ENCODE measurements at places on chromosomes 4 and X.

GRCh38 chrX:54093159-54093558 is 48.9 kb upstream of the PHF8 start:
- no peaks in the 10 kb centered on the region for H3K27me3 ChIP-seq
- DNase-seq, result no peak
- H3K27ac ChIP-seq, result no peak overlapping the region

- H3K27me3 ChIP-seq, result no peaks in the 10 kb centered on the region
- H3K4me1 ChIP-seq, result peaks cover 20% of the 10 kb centered on the region
- peak overlapping the region; percentile 87 for H3K4me3 ChIP-seq
- DNase-seq, result no peak
- peaks cover 8% of the 10 kb centered on the region for H3K36me3 ChIP-seq
Measured at GRCh38 chrX:119942173-119942819, 1.3 kb downstream of the NKAP start.

- H3K27me3 ChIP-seq, result no peaks in the 10 kb centered on the region
- no peak for DNase-seq
- H3K4me3 ChIP-seq, result no peak overlapping the region
- H3K36me3 ChIP-seq, result peaks cover 26% of the 10 kb centered on the region
Measured at GRCh38 chr4:106116025-106116424, 200.0 kb downstream of the TBCK start.

- no peak overlapping the region for H3K27ac ChIP-seq
- H3K4me3 ChIP-seq, result no peak overlapping the region
- no peaks in the 10 kb centered on the region for H3K27me3 ChIP-seq
- no peak for DNase-seq
- H3K4me1 ChIP-seq, result no peaks in the 10 kb centered on the region
Measured at GRCh38 chr4:24720436-24720835, 74.9 kb upstream of the SOD3 start.

- H3K27ac ChIP-seq, result peak within 1 kb of the TSS; percentile 97
- H3K4me3 ChIP-seq, result no peak within 1 kb of the TSS
- H3K27me3 ChIP-seq, result no peaks in the 10 kb centered on the region
Measured at GRCh38 chr4:122921971-122922876, at the start of gene NUDT6. TSS of gene NUDT6 (minus strand) at chr4:122922597. CDS start at chr4:122922572, 25 bp downstream.

GRCh38 chr4:6539009-6539764 is 35.8 kb upstream of the MAN2B2 start:
- DNase-seq, result no peak
- no peaks in the 10 kb centered on the region for H3K4me1 ChIP-seq

- H3K27me3 ChIP-seq, result no peaks in the 10 kb centered on the region
- no peak overlapping the region for H3K4me3 ChIP-seq
- H3K36me3 ChIP-seq, result no peaks in the 10 kb centered on the region
- no peaks in the 10 kb centered on the region for H3K4me1 ChIP-seq
Measured at GRCh38 chrX:124507246-124507645, 160.9 kb downstream of the SH2D1A start.

DNA sequence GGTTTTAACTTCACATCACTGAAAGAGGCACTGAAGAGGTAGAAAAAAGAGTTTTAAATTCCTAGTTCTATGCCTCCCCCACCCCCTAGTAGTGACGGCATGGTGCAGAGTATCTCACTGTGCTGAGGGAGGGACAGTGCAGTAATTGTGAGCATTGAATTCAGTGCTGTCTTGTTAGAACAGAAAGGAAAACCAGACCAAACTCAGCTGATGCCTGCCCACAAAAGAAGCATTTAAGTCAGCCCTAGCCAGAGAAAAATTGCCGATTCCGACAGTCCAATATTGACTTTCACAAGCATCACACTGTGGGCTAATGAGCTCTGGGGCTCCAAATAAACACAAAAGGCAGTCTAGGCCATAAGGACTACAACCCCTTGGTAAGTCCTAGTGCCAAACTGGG is 417.7 kb downstream of the AR start:
- no peaks in the 10 kb centered on the region for H3K36me3 ChIP-seq
- no peak overlapping the region for H3K4me3 ChIP-seq
- no peaks in the 10 kb centered on the region for H3K4me1 ChIP-seq

GRCh38 chrX:96684339-96685209 is at the start of gene DIAPH2:
TSS of gene DIAPH2 (plus strand) at chrX:96684842.
- no peaks in the 10 kb centered on the region for H3K27me3 ChIP-seq
- peaks cover 4% of the 10 kb centered on the region for H3K36me3 ChIP-seq

- no peaks in the 10 kb centered on the region for H3K4me1 ChIP-seq
- H3K27me3 ChIP-seq, result no peaks in the 10 kb centered on the region
- no peaks in the 10 kb centered on the region for H3K36me3 ChIP-seq
- DNase-seq, result no peak
- H3K4me3 ChIP-seq, result no peak overlapping the region
- H3K27ac ChIP-seq, result no peak overlapping the region
Measured at GRCh38 chr4:188819233-188819632, 680.0 kb downstream of the TRIML1 start.

DNA sequence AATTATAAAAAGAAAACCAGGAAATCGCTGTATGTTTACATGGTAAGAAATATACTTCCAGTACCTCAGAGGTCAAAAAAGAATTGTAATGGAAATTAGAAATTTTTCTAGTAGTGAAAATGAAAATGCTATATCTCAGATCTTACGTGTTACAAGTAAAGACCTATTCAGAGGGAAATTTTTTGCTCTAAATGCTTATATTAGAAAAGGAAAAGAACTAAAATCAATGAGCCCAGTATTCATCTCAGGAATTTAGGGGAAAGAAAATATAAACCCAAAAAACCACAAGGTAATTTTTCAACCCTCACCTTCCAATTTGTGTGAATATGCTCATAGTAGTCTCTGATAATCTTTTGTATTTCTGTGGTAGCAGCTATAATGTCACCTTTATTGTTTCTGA is 145.6 kb downstream of the RAP1GDS1 start:
- no peak for DNase-seq
- peaks cover 25% of the 10 kb centered on the region for H3K36me3 ChIP-seq
- H3K27ac ChIP-seq, result no peak overlapping the region
- H3K4me3 ChIP-seq, result no peak overlapping the region
- no peaks in the 10 kb centered on the region for H3K27me3 ChIP-seq

GRCh38 chr4:958696-959337 is 14.6 kb downstream of the DGKQ start:
- peak overlapping the region; percentile 65 for H3K27ac ChIP-seq
- H3K27me3 ChIP-seq, result no peaks in the 10 kb centered on the region
- H3K4me1 ChIP-seq, result no peaks in the 10 kb centered on the region
- no peak overlapping the region for H3K4me3 ChIP-seq

- H3K4me3 ChIP-seq, result no peak overlapping the region
- H3K27ac ChIP-seq, result no peak overlapping the region
- no peak for DNase-seq
- H3K4me1 ChIP-seq, result no peaks in the 10 kb centered on the region
- H3K36me3 ChIP-seq, result peaks cover 9% of the 10 kb centered on the region
- H3K27me3 ChIP-seq, result no peaks in the 10 kb centered on the region
Measured at GRCh38 chr4:88419874-88420273, 37.0 kb upstream of the HERC5 start.

DNA sequence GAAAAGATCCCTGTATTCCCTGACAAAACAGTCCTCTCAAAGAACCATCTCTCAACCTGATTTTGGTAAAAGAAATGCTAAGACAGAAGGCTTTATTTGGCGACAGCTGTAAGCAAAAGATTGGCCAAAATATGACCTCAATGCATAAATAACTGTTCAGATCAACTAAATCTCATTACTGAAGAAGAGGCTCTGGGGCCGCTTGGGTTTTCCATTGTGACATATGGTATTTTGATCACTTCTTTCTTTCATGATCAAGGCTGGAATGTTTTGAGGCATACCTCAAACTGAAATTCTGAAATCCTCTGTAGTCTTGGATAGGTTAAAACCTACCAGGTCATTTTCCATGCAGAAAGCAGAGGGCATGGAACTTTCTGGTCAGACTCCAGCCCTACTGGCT is 106.3 kb downstream of the C4orf51 start:
- H3K27ac ChIP-seq, result no peak overlapping the region
- DNase-seq, result no peak
- peaks cover 7% of the 10 kb centered on the region for H3K36me3 ChIP-seq
- no peaks in the 10 kb centered on the region for H3K4me1 ChIP-seq

DNA sequence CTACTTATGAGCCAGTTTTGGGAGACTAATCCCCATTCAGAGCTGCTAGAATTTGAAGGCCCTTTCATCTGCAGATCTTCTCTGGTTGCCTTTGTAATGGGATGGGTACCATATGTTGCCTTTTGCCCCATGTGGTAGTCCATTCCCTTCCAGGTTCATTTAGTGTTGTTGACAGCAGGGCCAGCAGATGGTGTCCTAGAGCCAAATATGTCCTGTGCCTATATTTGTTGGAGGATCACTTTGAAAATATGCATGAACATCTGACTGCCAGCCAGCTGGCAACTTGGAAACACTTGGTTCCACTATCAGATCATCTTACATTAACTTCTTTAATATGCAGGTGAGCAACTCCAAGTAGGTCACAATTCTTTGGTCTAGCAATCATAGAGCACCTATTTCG is 30.4 kb downstream of the CFAP299 start:
- no peak overlapping the region for H3K27ac ChIP-seq
- peaks cover 4% of the 10 kb centered on the region for H3K27me3 ChIP-seq
- H3K4me1 ChIP-seq, result peaks cover 2% of the 10 kb centered on the region
- peak; percentile 69 for DNase-seq
- no peak overlapping the region for H3K4me3 ChIP-seq

- no peak overlapping the region for H3K4me3 ChIP-seq
- DNase-seq, result no peak
- peaks cover 8% of the 10 kb centered on the region for H3K27me3 ChIP-seq
- H3K36me3 ChIP-seq, result no peaks in the 10 kb centered on the region
- peaks cover 12% of the 10 kb centered on the region for H3K4me1 ChIP-seq
Measured at GRCh38 chr4:109051054-109051453, 251.4 kb downstream of the COL25A1 start.

GRCh38 chr4:77629885-77630284 is 24.3 kb downstream of the CXCL13 start:
- no peaks in the 10 kb centered on the region for H3K27me3 ChIP-seq
- no peak overlapping the region for H3K27ac ChIP-seq
- H3K4me1 ChIP-seq, result peaks cover 13% of the 10 kb centered on the region
- DNase-seq, result no peak
- no peaks in the 10 kb centered on the region for H3K36me3 ChIP-seq
- no peak overlapping the region for H3K4me3 ChIP-seq

DNA sequence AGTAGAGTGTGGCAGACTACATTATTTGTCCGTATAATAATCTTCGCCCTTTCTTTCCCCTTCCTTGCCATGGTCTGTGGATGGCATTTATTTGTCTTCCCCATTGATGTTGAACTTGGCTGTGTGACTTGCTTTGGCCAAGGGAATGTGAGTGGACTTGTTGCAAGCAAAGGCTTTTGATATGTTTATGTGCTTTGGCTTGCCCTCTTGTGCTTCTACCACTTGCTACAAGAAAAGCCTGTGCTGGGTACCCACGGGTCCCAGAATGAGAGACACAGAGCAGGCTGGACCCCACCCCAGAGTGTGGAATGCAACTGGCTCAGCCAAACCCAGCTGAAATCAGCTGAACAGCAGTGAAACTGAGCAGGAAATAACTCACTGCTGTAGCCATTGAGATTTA is 63.0 kb downstream of the FAM184B start:
- no peaks in the 10 kb centered on the region for H3K36me3 ChIP-seq
- H3K4me1 ChIP-seq, result no peaks in the 10 kb centered on the region
- H3K27ac ChIP-seq, result no peak overlapping the region

DNA sequence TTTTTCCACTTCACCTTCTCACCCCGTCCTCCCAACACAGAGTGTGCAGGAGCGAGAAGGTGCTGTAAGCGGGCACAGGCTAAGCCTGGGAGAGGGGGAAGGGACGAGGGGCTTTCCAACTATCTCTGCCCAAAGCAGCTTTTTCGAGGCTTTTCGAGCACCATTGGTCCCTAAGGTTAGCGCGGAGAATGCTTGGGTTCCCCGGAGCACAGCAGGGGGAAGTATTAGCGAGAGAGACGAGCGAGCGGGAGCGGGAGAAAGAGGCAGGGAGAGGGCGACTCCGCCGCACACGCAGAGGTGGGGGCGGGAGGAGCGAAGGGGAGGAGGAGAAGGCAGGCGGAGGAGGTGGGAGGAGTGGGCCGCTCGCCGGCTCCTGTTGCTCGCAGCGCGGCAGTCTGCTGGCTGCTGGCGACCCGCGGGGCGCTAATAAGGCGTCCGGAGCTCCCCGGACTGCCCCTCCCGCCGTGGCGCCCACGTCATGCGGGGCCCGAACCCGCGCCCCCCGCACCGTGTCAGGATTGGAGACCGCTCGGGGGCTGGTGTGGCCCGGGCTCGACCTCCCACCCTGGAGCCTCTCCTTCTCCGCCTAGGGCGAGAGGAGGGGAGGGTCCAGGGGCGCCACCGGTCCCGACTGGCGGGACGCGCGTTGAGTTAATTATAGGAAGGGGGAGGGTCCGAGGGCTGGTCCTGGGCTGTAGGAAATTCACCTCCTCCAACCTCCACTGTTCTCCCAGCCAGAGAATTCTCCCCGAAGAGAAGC is at the start of gene ADAMTS3:
ADAMTS3 (minus strand) TSS at position 263 of the 760 bp plus-strand sequence. CDS start 459 bp downstream, outside the sequence.
- peak within 1 kb of the TSS; percentile 26 for H3K4me3 ChIP-seq
- H3K27me3 ChIP-seq, result peaks cover 42% of the 10 kb centered on the region
- H3K36me3 ChIP-seq, result no peaks in the 10 kb centered on the region
- DNase-seq, result peak; percentile 21
- no peak within 1 kb of the TSS for H3K27ac ChIP-seq

- H3K36me3 ChIP-seq, result peaks cover 44% of the 10 kb centered on the region
- DNase-seq, result peak; percentile 32
- H3K4me3 ChIP-seq, result no peak overlapping the region
- peak overlapping the region; percentile 85 for H3K27ac ChIP-seq
- peaks cover 42% of the 10 kb centered on the region for H3K4me1 ChIP-seq
- no peaks in the 10 kb centered on the region for H3K27me3 ChIP-seq
Measured at GRCh38 chrX:72269671-72270251, 7.3 kb downstream of the RPS4X start.

DNA sequence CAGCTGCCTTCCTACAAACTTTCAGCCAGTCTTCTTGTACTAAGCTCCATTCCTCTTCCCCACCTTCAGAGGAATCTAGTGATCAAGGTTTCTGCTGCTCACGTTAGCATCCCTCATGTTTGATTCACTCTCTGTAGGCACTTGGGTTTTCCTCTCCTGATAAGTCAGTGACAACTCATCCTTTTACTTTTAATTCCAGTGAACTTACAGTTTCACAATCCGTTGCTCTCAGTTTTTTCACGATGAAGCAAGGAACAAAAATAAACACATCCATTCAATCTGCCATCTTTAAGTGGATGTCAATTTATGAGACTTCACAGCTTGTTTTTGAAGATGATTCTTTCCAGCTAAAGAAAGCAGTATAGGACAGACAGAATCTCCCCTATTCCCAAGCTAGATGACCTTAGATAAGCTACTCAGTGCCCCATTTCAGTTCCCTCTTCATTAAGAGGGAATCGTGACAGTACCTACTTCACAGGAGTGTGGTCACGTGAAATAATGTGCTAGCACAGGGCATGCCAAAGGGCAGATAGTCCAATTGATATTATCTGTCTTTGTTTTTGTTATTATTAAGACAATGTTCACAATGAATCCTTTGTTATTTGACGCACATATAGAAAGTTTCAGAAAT is 234.3 kb downstream of the PALLD start:
- H3K4me3 ChIP-seq, result no peak overlapping the region
- no peaks in the 10 kb centered on the region for H3K4me1 ChIP-seq
- no peak overlapping the region for H3K27ac ChIP-seq
- no peaks in the 10 kb centered on the region for H3K36me3 ChIP-seq
- DNase-seq, result no peak

GRCh38 chrX:139949703-139950102 is 15.6 kb downstream of the CXorf66 start:
- H3K4me1 ChIP-seq, result no peaks in the 10 kb centered on the region
- H3K4me3 ChIP-seq, result no peak overlapping the region
- no peaks in the 10 kb centered on the region for H3K27me3 ChIP-seq
- H3K36me3 ChIP-seq, result no peaks in the 10 kb centered on the region
- no peak for DNase-seq

- no peaks in the 10 kb centered on the region for H3K27me3 ChIP-seq
- H3K4me3 ChIP-seq, result no peak overlapping the region
- no peaks in the 10 kb centered on the region for H3K36me3 ChIP-seq
- no peaks in the 10 kb centered on the region for H3K4me1 ChIP-seq
- DNase-seq, result no peak
Measured at GRCh38 chr4:111037591-111038360, 414.9 kb upstream of the PITX2 start.

Measured in activated naive CD4-positive, alpha-beta T cell treated with anti-CD3 and anti-CD28 coated beads, Interleukin-2, amount 10 ng/mL, durations not matched to agents 7 days and 5 days (primary cell).